RPMI8226 (cell line): ENCODE measurements at places on chromosomes 4 and X.

DNA sequence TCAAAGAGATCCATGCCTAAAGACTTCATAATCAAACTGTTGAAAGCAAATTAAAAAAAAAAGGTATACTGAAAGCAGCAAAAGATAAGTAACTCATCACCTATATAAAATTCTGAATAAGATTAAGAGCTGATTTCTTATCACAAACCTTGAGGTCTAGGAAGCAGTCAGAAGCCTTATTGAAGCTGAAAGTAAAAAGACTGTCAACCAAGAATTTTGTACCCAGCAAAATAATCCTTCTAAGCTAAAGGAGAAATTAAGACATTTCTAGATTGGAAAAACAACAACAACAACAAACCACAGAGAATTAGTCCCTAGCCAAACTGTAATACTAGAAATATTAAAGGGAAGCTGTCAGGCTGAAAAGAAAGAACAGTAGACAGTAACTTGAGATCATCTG lies 622.9 kb downstream of the PCDH7 start:
- DNase-seq = no peak

DNA sequence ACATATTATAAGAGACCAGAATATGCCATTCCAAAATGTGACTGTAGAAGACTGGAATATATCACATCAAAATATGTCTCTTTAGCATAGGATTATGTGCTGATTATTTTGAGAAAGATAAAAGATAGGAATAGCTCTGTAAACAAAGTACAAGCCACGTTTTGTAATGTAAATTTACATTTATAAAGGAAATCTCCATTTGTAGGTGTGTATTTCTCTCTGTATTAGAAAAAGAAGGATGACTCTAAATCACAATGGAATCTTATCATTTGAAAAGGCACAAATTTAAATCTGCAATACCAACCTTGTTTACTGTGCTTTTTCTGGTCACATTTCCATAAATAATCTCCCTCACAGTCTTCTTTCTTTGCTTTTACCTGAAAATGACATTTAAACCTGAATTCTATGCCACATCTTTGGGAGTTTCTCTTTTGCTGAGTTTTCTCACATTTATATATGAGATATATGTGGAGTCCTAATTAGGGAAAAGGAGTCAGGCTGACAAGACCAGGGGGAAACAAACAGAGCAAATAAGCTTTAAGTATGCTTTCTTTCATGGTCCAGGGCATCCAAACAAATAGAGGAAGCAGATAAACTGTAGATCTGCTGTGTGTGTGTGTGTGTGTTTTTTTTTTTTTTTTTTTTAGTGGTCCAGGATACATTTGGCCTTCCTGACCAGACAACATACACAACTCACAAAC lies 244.0 kb downstream of the CPXCR1 start:
- no peak for DNase-seq

DNA sequence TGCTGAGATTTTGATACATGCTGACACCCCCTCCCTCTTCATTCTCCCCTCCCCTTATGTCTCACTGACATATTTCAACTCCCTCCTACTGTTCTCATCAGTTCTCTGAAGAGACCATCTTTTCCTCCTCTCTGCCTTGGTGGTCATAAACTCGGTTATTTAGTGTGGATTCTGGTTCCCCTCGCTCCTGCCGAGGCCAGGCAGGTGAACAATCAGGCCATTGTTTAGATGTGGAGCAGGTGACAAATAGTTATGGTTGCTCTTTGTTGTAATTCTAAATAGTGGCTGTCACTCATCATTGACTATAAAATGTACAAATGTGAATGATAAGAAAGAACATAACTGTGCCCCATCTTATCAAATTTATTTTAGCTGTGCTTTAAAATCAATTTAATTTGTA lies 324.6 kb downstream of the BCOR start:
- DNase-seq = no peak

GRCh38 chr4:120056246-120056645 lies 10.4 kb downstream of the MAD2L1 start:
- DNase-seq = no peak

DNA sequence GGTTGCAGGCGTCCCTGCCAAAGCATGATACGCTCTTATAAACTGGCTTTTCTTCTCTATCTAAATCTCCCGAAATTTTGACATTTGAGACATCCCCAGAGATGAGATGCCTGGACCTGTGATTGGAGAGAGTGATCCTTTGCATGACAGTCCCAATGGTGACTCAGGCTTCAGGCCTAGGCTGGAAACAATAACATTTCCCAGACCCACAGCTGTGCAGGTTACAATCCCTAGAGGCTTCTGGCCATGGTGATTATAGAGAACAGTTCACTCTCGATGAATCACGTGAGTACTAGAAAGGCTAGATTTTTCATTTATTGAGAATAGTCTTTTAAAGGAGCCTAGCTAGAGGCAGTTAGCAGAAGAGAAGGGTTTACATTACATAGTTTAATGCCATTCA lies 75.9 kb downstream of the SPATA18 start:
- DNase-seq = no peak

GRCh38 chr4:71932941-71933340 lies 98.9 kb upstream of the NPFFR2 start:
- no peak for DNase-seq

DNA sequence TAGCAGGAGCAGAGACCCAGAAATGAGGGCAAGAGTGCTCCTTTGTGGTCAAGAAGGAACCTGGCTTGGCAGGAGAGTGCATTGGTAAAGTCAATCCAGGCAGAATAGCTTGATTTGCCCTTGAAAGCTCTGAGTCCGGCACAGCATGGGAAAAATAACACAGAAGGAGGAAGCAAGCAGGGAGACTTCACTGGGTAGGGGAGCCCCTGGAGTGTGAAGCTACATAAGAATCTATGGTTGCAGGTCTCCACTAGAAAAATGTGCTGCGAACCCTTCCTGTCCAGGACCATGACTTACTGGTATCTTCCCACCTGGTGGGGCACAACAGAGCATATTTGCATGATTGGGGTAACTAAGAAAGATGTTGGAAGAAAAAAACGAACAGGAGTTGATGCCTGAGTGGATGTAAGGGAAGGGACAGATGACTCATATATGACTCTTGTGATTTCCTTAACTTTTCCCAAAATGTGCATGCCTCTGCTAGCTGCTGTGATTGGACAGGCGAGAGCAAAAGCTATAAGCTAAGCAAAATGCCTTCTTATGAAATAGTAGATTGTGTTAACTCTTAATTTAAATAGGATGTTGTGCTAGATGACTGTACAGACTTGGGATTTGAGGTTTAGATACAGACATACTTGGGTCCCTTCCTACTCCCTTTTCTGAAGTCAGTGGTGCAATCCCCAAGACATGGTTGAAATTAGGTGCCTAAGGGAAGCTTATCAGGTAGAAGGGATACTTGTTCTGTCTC lies 3.3 kb downstream of the IL13RA1 start:
- no peak for DNase-seq

- no peak for DNase-seq
These were observed 16.0 kb downstream of the SULT1E1 start for GRCh38 chr4:69843932-69844331.

- no peak for DNase-seq
These were observed 8.6 kb downstream of the SLC9B2 start for GRCh38 chr4:103067841-103068547.

GRCh38 chr4:147994076-147994475 lies 262.2 kb downstream of the ARHGAP10 start:
- DNase-seq = no peak
